ENCODE measurements at places on chromosomes 12 and 14.

- no peak for DNase-seq
These were observed 7.3 kb downstream of the KRT79 start for GRCh38 chr12:52826611-52827498.

DNA sequence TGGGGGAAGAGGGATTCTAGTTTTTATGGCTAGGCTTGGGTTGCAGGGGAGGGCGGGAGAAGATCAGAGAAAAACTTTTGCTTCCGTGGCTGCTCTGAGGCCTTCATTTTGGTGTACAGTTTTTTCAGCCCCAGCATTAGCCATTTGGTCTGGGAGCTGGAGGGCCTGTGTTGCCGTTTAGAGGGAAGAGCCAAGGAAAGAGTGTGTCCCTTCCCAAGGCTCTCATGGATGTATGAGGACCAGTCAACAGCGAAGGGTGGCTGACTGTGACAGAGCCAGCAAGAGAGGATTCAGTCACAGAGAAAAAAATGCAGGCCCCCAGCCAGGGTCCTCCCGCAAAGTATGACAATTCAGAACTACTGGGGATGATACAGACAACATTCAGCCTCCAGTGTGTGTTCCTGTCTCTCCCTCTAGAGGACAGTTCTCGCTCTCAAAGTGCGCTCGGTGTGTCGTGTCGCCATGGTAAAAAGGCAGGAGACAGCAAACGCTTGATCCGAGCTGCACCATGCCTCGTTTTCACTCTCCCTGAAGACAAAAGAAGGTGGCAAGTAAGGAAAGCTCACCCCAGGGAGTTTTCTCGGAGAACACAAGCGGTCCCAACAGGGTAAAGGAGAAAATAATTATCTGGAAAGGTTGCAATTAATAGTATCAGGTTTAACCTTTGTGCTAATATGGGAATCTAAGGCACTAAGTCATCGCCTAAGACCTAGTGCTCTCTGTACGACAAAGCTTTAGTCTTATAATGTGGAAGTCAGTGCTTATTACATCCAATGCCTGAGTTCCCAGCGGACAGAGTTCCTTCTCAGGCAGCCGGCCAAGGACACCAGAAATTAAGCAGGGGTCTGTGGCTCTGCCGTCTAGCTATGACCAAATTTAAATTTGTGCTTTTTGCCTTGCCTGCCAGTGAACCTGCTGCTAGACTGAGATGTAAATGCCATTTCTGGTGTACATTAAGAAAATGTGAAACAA is 157.3 kb upstream of the PLXNC1 start:
- DNase-seq, result peak; percentile 28

DNA sequence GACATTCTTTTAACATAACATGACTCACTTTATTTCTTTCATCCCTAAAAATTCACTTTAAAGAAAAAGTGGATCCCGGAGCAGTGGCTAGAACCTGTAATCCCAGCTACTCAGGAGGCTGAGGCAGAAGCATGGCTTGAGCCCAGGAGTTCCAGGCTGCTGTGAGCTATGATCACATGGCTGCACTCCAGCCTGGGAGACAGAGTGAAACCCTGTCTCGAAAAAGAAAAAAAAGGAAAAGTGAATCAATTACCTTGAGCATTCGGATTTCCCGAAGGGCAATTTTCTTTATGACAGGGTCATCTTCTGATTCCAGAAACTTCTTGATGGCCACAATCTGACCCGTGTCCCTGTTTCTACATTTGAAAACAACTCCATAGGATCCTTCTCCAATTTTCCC is 1.2 kb downstream of the CDKL1 start:
- DNase-seq, result no peak

DNA sequence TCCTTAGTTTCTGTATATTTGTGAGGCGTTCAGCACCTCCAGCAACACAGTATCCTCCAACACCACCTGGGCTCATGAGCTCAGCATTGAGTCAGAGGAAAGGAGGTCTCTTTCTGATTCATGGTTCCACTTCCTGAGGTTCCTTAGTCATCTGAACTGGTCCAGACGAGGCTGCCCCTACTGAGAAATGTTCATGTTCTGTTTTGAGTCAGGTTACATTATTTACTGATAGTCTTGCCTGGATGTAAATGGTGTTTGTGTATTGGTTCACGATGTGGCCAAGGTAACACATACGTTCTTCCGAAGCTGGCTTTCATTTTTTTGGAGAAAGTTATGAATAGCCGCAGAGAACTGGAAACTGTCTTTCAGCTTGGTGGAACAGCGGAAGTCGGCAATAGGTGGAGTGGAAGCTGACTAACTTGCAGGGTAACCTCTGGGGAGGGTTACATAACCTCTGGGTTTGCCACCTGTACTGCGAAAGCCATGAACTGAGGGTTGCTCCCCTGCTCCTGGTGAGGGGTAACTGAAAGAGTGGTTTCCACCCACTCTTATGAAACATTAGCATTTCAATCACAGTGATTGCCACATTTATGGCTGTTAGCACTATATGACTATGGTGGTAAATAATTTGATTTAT is 42.2 kb upstream of the MANSC4 start:
- peak; percentile 19 for DNase-seq

DNA sequence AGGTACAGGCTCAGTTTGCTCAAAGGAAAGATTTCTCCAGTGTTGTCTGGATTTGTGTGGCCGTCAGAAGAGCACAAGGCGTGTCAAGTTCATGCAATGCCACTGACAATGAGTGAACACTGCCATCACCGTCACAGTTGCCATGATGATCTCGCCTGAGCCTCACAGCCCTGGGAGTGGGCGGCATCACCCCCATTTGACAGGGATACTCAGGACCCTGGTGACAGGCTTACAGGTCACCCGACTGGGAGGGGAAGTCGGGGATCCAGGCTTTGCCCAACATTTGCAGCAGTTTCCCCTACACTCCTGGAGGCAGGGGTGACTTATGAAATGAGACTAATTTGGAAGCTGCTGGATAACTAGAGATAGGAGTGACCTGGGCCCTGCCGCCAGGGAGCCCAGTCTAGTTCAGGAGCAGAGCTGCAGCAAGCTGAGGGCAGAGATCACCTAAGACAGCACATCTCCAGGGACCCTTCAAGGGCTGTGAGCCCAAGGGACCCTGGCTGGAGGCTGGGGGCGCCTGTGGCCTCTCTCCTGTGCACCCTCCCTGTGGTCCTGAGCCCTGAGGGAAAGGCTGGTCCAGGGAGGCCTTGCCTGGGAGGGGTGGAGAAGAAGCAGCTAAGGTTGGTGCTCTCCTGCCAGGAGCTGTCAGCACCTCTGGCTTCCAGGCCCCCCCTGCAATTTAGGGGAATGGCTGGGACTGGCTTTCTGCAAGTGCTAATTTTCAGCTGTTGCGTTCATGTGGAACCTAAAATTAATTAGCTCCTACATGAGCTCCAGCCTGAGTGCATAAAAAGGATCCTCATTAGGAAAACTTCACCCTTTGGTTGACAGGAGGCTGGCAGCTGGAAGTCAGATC is 32.4 kb upstream of the BEGAIN start:
- DNase-seq, result no peak

GRCh38 chr14:101104485-101104884 is 201.0 kb upstream of the RTL1 start:
- DNase-seq, result no peak

GRCh38 chr14:86299994-86300393 is 770.0 kb downstream of the FLRT2 start:
- no peak for DNase-seq

DNA sequence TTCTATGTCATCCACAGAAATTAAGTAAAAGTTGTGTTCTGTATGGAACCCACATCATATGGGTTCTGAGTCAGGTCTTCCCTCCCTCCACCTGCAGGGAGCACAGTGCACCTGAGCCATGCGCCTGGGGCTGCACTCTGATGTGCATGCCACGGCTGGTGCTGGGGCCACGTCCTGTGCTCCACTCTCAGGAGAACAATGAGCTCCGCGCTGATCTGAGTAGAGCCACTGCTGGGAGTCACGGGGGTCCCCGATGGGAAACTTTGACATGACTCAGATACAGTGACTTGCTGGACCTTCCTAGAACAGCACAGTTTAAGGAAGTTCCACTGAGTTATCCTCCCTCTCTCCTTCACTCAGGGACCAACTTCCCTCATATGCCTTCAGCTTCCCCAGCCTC is 683.4 kb downstream of the TMEM121 start:
- no peak for DNase-seq

DNA sequence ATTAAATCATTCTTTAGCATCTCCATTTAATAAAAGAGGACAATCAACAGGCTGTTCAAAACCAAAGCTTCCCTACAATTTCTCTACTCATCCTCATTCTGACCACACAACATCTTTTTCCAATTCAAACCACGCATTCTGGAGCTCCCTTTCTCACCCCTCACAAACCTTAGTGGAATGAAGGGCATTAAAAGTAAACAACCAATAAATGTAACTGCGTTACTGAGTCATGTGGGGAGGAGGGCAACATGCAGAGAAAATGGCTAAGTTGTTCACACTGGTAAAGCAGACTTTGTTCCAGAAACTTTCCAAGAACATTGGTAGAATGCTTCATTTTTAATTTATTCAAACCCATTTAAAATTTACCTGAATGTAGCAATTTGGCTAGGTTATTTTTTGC is 19.6 kb downstream of the SOX5 start:
- no peak for DNase-seq

- no peak for DNase-seq
These were observed 4.2 kb upstream of the NGDN start for GRCh38 chr14:23465261-23465660.

GRCh38 chr12:42780671-42781070 is 191.1 kb upstream of the PRICKLE1 start:
- no peak for DNase-seq

- no peak for DNase-seq
These were observed 215.4 kb upstream of the RTL1 start for GRCh38 chr14:101118746-101119591.

GRCh38 chr12:60101715-60102114 is 505.9 kb downstream of the SLC16A7 start:
- no peak for DNase-seq

GRCh38 chr12:57716305-57716704 is 22.2 kb downstream of the AGAP2 start:
- no peak for DNase-seq

- DNase-seq, result no peak
These were observed 15.0 kb downstream of the GSG1 start for GRCh38 chr12:13088496-13088895.

DNA sequence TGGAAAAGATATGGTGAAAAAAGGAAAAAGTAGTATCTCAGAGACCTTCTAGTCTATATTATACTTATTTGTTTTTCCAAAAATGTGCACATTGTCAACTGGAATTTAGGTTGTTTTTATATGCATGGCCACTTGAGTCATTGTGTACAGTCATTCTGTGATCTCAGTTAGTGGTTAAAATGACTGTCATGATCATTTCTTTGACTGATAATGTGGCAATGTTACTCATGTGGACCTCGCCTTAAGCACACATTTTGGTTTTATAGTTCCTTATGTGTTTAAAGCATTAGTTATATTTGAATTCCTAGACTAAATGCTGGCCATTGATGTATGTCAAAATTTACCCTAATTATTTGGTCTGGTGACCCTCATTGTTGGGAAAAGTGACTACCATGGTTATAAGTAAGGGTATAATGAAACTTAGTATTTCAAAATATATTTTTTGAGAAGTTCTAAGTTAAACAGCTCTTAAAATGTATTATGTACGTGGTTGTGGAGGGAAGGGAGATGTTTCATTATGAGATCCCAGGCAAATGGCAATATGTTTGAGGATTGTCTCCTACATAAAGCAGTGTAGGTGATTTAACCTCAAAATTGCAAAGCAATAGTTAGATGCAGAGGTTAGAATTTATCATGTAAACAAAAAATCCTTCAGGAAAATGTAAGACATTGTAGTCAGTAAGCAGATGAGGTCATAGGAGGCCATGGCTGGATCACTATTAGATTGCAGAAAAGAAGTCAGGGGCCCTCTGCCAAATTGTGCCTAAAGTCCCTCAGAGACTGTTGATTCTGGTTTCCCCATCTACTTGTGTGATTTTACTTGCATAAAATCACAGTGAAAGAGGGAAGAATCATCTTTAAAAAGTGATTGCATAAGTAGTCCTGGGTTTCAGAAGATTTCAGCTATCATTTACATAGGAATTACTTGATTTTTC is 17.5 kb downstream of the PNMA1 start:
- no peak for DNase-seq

DNA sequence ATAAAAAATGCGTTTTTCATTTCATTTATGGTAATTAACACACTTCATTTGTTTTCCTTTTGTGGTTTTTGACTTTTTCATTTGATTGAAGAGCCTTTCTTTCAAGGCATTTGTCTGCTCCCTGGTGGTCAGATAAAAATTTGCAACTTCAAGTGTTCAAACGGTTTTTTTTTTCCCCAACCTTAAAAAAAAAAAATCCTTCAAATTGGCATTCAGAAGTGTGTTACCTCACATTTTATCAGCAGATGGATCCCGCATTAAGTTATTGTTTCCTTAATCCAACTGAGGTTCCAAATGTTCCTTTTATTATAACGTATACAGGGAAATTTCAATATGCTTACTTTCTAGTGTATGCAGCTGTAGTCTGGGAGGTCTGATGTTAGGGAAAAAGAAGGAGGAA is 47.2 kb downstream of the MYF5 start:
- peak; percentile 33 for DNase-seq

GRCh38 chr12:27324530-27324929 is 8.1 kb upstream of the BMAL2 start:
- DNase-seq, result no peak

DNA sequence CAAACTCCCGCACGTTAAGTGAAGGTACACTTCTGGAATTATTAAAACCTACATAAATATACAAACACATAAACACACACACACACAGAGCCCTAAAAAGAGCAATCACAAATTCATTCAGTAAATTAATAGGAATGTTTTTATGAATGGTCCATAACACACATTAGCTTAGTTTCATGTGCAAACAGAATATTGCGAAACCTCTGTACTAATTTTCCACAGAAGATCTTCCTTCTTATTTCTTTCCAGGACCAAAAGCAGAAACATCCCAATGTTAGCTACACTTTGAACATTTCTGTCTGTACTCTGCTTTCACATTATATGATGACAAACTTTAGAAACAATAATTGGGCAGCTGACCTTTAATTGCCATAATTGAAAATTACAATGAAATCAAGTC is 101.6 kb downstream of the SOX5 start:
- DNase-seq, result no peak

GRCh38 chr14:20934148-20934762 is 21.0 kb upstream of the RNASE2 start:
- DNase-seq, result no peak

DNA sequence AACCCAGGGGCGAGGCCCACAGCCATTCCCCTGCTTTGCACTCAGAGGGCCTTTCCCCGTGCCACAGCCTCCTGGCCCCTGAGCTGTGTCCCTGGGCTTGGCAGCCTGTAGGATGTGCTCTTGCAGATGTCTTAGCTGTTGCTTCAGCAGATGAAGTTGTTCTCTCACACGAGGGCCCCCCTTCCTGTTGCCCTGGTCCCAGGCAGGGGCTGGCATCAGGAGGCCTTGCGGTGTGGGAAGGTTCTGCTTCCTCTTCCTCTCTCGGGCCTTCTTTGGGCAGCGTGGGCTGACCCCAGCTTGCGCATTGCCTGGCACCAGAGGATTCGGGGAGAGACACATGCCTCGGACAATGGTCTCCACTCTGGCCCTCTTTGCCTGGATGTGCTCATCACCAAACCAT is 12.7 kb downstream of the PROX2 start:
- DNase-seq, result no peak

- no peak for DNase-seq
These were observed 17.4 kb downstream of the VASH1 start for GRCh38 chr14:76778546-76779215.

Measured in hematopoietic multipotent progenitor cell (in vitro differentiated cells).